ENCODE measurements at places on chromosomes 7 and 10.

GRCh38 chr10:108582888-108583287, 1340.4 kb downstream of the XPNPEP1 start:
- peak; percentile 87 for DNase-seq

GRCh38 chr7:19104811-19105210, 12.6 kb downstream of the TWIST1 start:
- DNase-seq: no peak

DNA sequence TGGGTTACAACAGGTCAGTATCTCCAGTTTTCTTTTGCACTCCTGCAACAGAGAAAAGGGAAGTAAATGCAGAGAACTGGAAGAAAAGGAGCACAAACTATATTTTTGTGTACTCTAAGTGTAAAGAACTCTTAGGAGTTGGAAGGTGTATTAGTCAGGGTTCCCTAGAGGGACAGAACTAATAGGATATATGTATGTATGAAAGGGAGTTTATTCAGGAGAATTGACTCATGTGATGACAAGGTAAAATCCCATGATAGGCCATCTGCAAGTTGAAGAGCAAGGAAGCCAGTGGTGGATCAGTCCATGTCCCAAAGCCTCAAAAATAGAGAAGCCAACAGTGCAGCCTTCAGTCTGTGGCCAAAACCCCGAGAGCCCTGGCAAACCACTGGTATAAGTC, 22.6 kb upstream of the RAB18 start:
- DNase-seq: no peak

DNA sequence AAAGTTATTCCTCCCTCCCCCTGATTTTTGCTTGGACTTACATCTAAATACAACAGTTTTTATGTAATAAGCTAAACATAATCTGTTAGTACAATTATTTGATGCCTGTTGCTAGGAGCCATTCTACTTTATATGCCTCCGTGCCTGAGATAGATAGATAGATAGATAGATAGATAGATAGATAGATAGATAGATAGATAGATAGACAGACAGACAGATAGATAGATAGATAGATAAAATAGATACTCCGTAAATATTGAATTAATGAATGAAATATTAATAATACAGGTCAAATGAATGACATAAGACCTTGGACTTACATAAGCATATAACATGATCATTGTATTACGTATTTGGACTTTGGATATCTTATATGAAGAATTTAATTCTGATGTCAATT, 23.0 kb downstream of the NET1 start:
- DNase-seq: no peak

GRCh38 chr7:130875265-130875741, 141.3 kb upstream of the KLF14 start:
- peak; percentile 28 for DNase-seq

- peak; percentile 59 for DNase-seq
Measured at GRCh38 chr10:28679581-28680357, 2.4 kb downstream of the BAMBI start.

DNA sequence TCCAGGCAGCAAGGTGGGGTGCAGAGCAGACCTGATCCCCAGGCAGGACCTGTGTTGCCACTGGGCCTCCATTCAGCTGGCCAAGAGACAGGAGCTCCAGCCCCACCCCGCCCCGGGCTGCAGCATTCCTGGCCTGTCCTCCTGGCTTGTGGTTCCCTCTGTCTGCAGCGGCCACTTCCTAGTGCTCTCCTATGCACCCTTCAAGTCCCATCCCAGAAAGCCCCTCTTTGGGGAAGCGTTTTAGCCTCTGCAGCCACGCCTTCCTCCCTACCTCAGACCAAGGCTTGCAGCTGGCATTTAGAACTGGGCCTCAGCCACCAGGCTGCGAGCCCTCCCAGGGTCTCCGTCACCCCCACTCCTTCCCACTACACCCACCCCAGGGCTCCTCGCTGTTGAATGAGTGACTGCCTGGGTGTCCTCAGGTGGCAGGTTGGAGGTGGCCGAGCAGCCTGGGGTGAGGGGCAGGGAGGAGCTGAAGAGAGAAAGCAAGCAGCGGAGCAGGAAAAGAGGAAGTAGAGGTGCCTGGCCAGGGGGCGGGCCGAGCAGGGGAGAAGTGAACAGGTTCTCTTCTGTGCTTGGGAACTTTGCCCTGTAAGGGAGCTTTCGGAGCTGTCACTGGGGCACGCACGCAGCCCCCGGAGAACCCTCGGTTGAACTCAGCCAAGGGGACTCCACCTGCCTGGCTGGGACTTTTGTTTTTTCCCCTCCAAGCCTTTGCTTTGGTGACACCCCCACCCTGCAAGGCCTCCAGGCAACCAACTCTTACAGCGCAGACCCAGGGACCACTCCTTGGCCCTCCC, 109.1 kb upstream of the TNRC18 start:
- DNase-seq: no peak

DNA sequence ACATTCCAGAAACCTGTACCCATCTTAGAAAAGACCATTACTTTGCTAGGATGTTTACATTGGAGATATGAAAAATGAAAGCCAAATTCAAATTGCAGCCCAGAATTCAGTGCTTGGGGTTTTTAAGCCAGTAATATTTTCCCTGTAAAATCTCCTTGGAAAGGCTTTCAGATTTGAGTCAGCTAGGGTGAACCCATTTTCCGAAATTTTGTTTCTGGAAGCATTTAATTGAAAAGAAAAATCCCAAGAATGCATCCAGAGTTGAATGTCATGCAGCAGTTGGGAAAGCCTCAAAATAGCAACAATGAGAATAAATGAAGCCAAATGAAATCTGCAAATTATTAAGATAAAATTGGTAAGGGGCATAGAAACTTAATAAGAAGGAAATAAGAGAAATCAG, 106.4 kb downstream of the BMPER start:
- peak; percentile 27 for DNase-seq

DNA sequence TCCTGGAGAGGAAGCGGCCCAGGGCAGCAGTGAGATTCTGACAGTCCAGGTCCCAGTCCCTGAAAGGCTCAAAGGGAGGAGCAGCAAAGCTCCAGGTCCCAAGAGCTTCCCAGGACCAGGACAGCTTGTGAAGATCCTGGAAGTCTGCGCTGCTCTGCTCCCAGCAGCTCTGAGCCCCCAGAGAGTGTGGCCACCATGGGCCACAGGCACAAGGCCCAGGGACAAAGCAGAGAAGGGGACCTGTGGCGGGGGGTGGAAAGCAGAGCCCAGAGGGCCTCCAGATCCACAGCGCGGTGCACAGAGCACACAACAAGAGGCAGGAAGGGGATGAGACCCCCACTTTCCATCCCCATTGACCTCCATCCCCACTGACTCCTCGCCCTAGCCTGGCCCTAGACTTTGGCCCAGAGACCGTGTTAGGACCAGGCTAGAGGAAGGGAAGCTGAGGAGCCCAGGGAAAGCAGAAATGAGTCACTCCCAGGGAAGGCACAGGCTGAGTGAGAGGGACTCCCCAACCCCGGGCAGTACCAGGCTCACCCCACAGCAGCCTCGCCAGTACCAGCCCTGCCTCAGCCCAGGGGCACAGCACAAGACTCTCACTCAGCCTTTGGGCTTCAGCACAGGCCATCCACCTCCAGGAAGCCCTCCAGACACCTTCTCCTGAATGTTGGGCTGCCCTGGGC, 75.5 kb downstream of the GRID1 start:
- no peak for DNase-seq

DNA sequence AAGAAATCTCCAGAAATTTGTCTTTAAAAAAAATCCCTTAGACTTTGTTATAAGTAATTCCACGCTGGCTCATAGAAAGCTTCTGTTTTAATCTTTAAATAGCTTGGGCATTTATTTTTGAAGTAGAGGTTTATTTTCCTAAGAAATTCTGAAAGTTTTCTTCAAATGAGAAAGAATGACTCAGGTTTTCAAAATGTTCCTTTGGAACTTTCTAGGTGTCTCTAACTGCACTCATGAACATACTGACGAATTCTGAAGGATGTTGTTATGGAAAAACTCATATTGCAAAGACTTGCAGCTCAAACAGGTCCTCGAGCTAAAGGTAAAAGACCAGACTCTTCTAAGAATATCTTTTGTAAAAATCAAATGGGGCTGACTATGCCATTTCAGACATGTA, 10.7 kb downstream of the DGKI start:
- no peak for DNase-seq

- no peak for DNase-seq
Measured at GRCh38 chr7:133102276-133103060, 20.6 kb upstream of the CHCHD3 start.

DNA sequence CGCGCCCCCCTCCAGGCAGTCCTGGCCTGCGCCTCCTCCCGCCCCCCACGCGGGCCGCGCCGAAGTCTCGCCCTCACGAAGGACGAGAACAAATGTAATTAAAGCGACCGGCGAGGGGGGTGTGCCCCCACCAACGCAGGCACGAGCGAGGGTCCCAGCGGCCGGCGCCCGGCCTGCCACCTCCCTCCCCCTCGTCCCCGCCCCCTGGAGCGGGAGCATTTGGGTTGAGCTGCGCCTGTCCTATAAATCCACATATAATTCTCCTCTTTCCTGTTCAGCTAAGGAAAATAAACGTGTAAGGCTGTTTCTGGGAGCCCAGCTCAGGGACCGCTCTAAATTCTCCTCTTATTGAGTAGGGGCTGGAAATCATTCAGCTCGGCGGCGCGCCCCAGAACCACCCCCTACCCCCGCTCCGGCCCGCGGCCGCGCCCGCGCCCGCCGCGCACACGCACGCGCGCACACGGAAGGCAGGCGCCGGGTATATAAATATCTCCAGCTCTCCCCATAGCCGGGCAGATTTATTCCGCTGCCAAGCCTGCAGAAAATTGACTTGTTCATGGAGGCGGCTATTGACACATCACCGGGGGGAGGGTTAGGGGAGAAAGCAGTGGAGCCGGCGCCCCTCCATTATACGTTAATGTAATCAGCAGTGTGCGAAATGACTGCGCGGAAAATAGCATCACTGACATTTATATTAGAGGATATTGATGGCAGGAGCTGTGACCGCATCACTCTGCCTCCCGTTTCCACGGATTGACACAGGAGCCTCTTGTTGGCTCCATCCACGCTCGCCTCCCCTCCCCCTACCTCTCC, 61.6 kb upstream of the BTRC start:
- DNase-seq: no peak

GRCh38 chr10:23194966-23195845, 3.1 kb downstream of the PTF1A start:
- no peak for DNase-seq

DNA sequence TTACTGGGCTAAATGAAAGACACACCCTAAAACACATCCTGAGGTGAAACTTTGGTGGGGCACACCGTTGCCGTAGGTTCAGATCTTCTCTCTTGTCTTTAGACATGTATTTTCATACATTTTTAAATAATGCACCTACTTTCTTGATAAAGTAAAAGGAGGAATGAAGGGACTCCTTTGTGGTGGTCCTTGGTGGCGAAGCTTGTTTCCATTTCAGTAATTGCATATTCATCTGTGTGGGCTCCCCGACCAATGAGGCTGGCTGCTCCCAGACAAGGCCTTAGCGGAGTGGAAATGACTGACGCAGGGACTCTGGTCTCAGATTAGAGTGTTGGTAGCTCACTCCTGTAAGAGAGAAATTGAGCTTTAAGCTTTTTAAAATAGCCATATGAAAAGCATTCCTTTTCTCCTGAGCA, 815 bp downstream of the CCSER2 start:
- DNase-seq: peak; percentile 44

DNA sequence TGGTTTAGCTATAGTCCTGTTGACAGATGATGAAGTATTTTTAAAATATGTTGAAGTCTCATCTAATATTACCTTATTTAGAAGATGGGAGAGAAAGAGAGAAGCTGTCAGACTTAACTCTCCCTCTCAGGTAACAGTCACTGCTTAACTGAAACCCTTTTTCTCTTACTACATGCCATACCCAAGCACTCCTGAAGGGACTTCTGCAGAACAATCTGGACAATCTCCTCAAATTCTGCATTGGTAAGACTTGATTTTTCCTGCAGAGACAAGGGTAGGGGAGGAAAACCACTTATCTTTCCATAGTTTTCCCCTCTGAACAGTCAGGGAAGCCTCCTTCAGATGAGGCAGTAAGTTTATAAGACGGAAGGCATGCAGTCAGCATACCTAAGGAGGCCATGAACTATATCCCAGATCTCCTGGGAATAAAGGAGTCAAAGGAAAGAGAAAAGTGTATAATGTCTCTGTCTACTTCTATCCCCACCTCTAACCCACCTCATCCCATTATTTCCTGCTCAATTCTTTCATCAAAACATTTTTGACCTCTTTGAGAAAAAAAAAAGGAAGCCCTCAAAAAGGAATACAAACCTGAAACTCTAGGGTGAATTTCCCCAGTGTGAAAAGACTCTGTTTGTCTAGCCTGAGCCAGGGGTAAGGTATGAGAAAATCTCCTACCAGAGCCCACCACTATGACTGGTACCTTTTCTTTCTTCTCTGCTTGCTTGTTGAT, 9.4 kb downstream of the ZCWPW1 start:
- no peak for DNase-seq

All from RPMI7951 (cell line).